ENCODE measurements at places on chromosomes 11 and 22. TPM values are rescaled to one million over a fixed set of nuclear protein-coding genes. Genes with fewer than 3 reads are reported as not detected.

The MYO7A gene
- polyA plus RNA-seq = 4.8 TPM

The ISX gene
- polyA plus RNA-seq = not detected

The LMO1 gene
- polyA plus RNA-seq = 1.9 TPM

The OR2D2 gene
- not detected for polyA plus RNA-seq

The RAG2 gene
- polyA plus RNA-seq = 0.28 TPM

The ALDH3B2 gene
- polyA plus RNA-seq = 0.90 TPM

The GPR83 gene
- 0.18 TPM for polyA plus RNA-seq

The PIWIL4 gene
- polyA plus RNA-seq = 5.6 TPM

The TESMIN gene
- polyA plus RNA-seq = 0.85 TPM

The MS4A6E gene
- not detected for polyA plus RNA-seq

The OR51B4 gene
- not detected for polyA plus RNA-seq

The MUC2 gene
- polyA plus RNA-seq = 0.05 TPM

The ELF5 gene
- polyA plus RNA-seq = 1.1 TPM

The RHOG gene
- polyA plus RNA-seq = 25.0 TPM

The C11orf42 gene
- polyA plus RNA-seq = 0.35 TPM

The OR51A2 gene
- not detected for polyA plus RNA-seq

The DDX25 gene
- polyA plus RNA-seq = 0.62 TPM

- no peak for DNase-seq
Measured at GRCh38 chr11:10823152-10823579, 14.4 kb upstream of the EIF4G2 start.

DNA sequence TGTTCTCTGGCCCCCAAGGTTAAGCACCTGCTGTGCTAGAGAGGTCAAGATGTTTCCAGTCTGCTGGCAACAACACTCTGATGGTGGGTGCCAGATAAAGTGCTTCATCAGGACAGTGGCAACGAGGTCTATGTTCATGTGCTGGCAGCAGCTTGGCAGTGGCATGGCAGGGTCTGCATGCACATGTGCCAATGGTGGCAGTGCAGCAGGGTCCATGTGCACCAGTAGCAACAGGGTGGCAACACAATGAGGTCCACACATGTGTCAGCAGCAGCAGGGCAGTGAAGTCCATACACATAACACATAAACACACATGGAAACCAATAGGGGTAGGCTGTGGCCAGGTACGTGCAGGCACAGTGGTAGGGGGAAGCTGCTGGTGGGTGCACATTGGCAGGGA, 48.4 kb upstream of the FAR1 start:
- DNase-seq = no peak

- DNase-seq = peak; percentile 56
Measured at GRCh38 chr11:80321786-80322185, 881.0 kb upstream of the TENM4 start.

- peak; percentile 54 for DNase-seq
Measured at GRCh38 chr11:69166218-69167115, 10.7 kb downstream of the SMIM38 start.

- DNase-seq = no peak
Measured at GRCh38 chr22:23580576-23581259, 628 bp upstream of the IGLL1 start.

DNA sequence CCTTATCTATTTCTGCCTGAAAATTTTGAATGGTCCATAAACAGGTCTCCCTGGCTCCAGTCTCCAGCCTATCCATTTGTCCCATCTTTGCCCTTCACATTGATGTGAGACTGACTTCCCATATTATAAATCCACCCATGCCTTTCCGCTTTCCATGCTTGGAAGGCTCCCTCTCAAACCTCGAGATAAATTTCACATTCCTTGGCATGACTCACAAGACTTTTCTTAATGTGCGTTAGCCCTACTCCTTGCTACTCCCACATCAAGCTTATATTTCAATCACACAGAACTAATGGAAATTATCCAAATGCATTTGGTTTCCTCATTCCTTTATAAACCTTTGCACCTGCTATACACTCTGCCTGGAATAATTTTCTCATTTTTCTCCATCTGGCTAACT, 163.7 kb upstream of the NTM start:
- DNase-seq = no peak

GRCh38 chr11:34565417-34566207, 52.0 kb upstream of the ELF5 start:
- no peak for DNase-seq

- DNase-seq = no peak
Measured at GRCh38 chr11:15568440-15568839, 453.7 kb downstream of the INSC start.

GRCh38 chr11:69746752-69747742, 28.1 kb downstream of the FGF4 start:
- DNase-seq = no peak

DNA sequence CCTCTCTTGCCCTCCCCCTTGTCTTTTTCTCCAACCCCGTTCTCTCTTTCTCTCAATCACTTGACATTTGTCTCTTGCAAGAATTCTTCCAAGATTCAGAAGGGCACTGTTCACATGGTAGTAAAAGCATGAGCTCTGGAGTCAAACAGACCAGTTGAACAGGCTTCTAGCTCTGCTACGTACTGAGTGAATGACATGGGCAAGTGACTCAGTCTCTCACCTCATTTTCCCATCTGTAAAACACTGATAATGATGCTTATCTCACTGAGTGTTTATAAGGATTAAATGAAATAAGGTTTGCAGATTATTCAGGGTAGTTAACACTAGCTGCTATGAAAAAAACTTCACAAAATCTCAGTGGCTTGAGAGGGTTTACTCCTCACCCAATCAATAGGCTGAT, 5.9 kb upstream of the IL10RA start:
- DNase-seq = no peak

- DNase-seq = no peak
Measured at GRCh38 chr11:35992548-35992947, 48.7 kb downstream of the LDLRAD3 start.

GRCh38 chr11:2077061-2077802, 62.0 kb downstream of the IGF2 start:
- DNase-seq = no peak

GRCh38 chr11:6745465-6746015, 26.2 kb downstream of the OR2AG2 start:
- no peak for DNase-seq

DNA sequence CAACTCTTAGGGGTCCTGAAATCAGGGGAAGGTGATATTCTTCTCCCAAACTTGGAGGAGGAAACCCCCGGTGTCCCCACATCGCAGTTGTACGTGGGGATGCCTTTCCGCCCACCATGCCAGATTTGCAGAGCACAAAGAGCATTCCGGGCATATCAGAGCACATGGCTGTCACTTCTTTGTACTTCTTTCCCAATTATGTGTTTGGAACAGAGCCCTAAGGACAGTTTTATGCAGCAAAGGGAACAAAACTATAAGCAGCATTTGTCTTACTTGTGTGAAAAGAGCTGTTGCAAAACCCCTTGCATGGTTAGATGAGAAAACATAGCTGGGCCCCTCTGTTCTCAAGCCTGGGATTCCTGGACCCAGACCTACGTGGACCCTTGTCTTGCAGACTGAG, 41.2 kb downstream of the NTM start:
- DNase-seq = no peak

DNA sequence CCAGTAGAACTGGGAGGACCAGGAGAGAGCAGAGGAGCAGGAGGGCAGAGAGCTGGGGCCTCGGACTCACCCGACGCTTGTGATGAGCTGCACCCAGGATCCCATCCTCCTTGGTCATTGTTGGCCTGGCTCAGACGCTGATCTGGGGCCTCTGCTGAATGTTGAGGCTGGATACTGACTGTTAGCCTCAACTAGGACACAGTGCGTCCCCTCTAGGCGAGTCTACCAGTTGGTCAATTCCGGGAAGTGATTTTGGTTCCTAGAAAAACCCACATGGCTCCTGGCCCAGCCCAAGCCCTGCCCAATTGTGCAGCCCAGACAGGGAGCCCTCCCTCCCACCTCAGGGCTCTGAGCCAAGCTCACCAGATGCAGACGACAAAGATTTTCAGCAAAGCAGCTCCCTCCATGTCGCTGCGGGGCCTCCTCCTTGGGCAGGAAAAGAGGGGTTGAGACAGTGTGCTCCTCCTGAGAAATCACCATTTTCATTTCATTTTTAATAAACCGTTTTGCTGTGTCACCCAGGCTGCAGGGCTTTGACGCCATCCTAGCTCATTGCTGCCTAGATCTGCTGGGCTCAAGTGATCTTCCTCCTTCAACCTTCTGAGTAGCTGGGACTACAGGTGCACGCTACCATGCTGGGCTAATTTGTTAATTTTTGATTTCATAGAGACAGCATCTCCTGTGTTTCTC, at the start of gene APOL4:
Gene APOL4, minus strand, starts transcription at position 180 of the 690 bp plus-strand sequence. Its CDS starts 75 bp downstream, at position 105.
- DNase-seq = peak; percentile 78

- DNase-seq = peak; percentile 23
Measured at GRCh38 chr11:79414041-79414440, 26.8 kb downstream of the TENM4 start.

- DNase-seq = no peak
Measured at GRCh38 chr11:68931911-68932310, 28.2 kb downstream of the IGHMBP2 start.

- peak; percentile 65 for DNase-seq
Measured at GRCh38 chr11:126519764-126520734, 164.6 kb downstream of the ST3GAL4 start.

DNA sequence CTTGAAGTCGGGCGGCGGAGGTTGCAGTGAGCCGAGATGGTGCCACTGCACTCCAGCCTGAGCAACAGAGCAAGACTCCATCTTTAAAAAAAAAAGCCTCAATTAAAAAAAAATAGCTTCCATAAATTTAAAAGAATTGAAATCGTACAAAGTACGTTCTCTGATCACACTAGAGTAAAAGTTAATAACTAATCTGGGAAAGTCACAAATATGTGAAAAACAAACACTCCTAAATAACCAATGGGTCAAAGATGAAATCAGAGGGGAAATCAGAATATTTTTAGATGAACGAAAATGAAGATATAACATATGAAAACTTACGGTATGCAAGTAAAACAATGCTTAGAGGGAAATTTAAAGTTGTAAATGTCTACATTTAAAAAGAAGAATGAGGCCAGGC, 19.8 kb downstream of the NEFH start:
- DNase-seq = no peak

GRCh38 chr11:16973338-16973964, 40.8 kb downstream of the PLEKHA7 start:
- no peak for DNase-seq

DNA sequence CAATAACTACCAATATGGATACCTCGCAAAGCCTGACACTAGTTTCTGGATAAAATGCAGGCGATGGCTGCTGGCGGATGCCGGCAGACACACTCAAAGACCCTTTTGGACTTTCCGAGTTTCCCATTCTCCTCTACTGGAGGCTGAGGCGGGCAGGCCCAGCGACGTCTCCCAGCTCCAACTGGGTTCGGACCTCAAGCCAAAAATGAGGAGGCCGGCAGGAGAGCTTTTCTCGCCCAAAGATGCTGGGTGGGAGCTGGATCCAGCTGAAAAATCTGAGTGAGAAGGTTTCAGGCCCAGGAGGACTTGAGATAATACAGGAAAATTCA, 428 bp upstream of the FEZ1 start:
- DNase-seq = no peak

- DNase-seq = no peak
Measured at GRCh38 chr11:117239295-117239694, 6.8 kb downstream of the RNF214 start.

- no peak for DNase-seq
Measured at GRCh38 chr11:6611092-6611962, 689 bp downstream of the TAF10 start.

GRCh38 chr11:117871160-117871559, 5.3 kb downstream of the FXYD6 start:
- DNase-seq = no peak

- DNase-seq = no peak
Measured at GRCh38 chr11:15159085-15159484, 44.4 kb downstream of the INSC start.

All from hindlimb muscle (tissue), 1 donor.